CD4-positive, alpha-beta T cell treated with Interleukin-17A for 1 hour (primary cell): ENCODE measurements at places on chromosomes 3 and 15.

DNA sequence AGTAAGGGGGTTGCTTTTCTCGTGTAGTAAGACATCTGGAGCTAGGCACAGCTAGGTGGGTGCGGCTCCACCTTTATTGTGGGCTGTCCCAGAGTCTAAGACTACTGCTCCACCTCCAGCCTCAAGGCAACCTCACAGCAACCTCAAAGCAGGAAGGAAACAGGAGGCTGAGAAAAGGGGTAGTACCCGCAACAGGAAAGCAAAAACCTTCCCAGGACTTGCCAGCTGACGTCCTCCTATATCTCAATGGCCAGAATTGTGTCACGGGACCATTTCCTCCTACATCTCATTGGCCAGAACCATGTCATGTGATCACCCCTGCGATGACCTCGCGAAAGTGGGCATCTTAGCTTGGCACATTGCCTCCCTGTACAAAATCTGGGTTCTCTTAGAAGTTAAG lies 4.3 kb upstream of the GPR160 start:
- DNase-seq: peak; percentile 76

- DNase-seq: no peak
These were observed 67.9 kb upstream of the RBP1 start for GRCh38 chr3:139607257-139608107.

GRCh38 chr3:125110016-125110875 lies 54.4 kb upstream of the HEG1 start:
- DNase-seq: no peak

DNA sequence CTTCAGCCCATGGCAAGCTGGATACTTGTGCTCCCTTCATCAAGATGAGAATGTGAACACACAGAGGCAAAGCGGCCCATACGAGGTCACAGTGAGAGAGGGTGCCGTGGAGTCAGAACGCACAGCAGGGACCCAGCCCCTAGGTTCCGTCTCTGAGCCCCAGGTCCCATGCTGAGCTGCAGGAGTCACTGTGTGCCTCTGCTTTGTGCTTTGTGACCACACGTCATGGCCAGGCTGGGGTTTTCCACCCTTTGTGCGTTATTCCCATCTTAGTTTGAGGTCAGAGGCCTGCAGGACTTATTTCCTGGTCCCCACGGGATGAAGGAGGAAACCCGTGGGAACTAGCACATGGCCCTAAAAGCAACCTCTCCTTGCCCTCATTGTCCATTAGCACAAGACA lies 140.3 kb downstream of the TJP1 start:
- no peak for DNase-seq

GRCh38 chr15:78156653-78157052 lies 7.5 kb downstream of the IDH3A start:
- DNase-seq: no peak

DNA sequence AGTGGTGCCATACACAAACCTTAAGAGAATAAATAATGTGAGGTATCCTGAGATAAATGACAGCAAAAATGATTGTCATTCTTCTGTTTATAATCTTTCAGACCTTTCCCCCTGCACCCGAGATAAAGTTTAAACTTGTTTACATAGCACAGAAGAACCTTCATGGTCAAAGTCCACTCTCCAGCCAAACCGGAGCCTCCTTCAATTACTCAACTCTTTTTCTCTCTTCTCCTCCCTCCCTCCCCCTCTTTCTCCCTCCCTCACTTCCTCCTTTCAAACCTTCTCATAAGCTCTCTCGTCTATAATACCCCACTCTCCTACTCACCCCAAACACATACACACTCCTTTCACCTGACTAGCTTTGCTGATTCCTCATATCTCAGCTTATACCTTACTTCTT lies 198.9 kb downstream of the EFHB start:
- DNase-seq: no peak

GRCh38 chr3:124351430-124352148 lies 359.7 kb upstream of the ROPN1 start:
- DNase-seq: peak; percentile 5

DNA sequence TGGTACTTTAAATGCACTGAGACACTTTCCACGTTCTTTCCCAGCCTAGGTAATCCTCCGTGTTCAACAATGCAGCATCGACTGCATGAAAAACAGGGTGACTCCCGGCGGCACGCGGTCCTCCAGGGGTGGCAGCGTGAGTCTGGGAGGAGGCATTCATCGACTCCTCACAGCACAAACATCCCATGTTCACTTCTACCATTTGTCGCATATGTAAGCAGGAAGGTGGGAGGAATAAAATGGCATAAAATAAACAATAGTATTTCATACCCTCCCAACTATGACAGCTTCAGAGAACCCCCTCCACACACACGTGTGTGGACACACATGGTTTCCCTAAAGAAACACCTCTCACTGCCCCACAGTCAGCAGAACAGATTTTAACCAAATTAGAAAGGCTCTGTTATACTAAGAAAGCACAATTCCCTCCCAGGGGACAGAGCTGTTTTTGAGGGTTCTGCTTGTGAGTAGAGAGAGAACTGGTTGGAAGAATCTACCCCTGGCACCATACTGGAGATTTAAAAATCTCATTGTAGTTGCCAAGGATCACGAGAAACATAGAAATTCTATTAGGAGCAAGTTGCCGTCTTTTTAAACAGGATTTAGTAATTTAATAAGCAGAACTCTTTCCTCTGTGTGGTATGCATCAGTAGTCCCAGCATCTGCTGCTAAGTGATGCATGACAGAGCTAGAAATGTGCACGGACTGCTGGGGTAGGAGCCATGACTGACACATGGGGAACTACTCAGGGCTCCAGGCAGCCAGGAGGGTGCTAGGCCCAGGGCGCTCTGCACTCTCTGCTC lies 6.0 kb downstream of the FAM43A start:
- DNase-seq: no peak

- DNase-seq: no peak
These were observed 42.2 kb downstream of the TRIM42 start for GRCh38 chr3:140719841-140720614.
